ENCODE measurements at places on chromosomes 13 and 19.

DNA sequence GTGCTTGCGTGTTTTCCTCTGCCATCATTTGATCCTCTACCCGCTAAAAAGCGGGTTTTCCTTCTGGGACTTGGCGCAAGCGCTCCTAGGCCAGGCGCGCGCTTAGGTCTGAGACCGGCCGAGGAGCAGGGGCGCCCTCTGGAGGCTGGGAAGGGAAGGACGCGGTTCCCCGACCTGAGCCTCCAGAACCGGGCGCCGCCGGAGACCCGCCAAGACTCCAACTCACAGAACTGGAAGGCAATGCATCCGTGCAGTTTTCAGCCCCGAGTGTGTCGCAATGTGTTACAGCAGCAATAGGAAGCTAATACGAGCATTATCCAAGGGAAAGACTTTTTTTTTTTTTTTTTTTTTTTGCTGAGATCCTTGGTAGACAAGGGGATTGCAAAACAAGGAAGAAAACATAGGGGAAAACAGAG is 190.9 kb downstream of the COL4A1 start:
- peak; percentile 5 for DNase-seq

DNA sequence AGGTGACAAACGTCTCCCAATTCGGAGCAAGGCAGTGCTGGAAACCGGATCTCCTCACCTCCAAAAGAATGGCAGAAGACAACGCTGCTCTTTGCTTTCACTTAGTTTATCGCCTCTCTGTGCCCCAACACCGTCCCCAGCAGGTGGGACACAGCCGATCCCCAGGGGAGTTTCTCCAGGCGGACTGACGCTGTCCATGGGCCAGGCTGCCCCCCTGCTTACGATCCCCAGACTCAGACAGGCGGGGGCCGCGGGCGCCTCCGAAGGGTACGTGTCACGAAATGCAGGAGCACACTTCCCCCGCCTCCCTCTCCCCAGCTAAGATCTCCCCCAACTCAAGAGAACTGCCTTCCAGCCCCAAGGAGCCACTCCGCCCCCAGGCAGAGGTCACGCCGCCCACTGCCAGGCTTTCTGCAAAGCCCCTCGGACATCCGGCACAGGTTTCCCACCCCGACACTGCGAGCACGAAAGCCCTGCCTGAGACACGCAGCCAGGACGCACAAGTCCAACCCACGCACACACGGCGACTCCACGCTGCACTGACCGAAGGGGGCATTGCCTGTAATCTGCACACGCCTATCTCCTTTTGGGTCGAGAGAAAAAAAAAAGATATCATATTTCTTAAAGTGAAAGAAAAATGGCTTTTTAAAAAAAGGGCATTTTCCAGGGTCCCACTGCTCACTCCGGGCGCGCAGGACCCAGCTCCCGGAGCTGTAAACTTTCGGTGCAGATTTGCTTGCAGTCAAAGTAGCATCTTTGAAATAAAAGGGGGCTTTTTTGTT is 2.0 kb downstream of the SPRY2 start:
- DNase-seq, result no peak

DNA sequence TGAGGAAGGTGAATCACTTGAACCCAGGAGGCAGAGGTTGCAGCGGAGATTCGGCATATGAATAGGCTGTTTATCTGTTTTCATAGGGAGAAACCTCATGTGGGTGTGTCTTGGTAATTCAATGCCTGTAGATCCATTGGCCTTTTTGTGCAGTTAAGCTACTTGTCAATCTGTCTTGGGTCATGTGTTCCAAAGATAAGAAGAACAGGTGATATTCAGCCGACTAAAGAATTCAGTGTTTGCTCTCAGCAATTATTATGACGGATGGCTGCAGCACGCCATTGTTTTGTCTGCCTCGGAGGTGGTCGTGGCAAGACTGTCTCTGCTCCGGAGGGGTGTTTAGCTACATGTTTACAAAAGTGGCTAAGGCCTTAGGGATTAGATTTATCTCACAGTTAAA is 573.0 kb upstream of the PCDH9 start:
- DNase-seq, result no peak

DNA sequence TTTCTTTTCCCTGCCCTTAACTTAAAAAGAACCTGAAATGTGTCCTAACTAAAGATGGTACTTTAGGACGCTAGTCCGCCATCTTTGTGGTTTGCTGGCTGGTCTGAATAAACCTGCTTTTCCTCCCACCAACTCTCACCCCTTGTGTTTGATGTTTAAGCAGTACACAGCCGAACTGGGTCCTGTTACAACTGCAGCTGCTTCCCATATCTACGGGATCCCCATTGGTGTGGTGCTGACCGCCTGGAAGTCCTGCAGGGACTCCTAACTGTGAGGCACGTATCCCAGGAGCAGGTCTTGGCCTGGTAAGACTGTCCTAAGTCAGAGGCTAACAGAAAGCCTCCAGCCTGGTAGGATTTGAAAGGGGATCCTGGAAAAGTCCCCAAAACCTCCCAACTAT is 40.9 kb upstream of the VSTM2B start:
- no peak for DNase-seq

DNA sequence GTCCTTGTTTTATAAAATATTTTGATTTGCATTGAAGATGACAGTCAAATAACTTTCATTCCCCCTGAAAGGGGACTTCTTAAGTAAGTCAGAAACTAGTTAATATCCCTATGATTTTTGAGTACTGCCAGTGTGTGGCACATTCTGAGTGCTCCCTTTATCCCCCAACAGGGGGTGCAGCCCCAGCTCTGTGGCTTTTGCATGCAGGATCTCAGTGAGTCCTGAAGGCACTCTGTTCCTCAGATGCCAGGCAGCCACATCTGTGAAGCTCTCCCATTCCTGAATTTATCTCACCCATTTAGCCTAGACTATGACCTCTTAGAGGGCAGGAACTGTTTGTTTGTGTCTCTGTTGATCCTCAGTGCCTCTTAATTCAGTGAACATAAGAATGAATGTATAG is 123.1 kb downstream of the CDK8 start:
- no peak for DNase-seq

GRCh38 chr13:20799726-20800416 is 26.1 kb upstream of the EEF1AKMT1 start:
- DNase-seq, result no peak

DNA sequence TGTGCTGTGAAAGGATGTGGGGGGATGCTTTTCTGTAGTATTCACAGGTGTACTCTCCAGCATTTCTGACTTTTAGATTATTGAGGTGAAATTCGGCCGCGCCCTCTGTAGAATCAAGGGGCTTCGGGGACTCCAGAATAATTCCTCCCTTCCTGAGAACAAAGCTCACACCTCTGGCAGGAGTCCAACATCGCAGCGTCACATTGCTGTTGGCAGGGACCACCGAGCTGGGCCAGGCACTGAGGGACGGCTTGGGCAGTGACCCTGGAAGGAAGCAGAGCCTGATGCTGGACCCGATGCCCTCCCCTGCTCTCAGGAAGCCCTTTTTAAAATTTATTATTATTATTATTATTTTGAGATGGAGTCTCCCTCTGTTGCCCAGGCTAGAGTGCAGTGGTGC is 6.3 kb downstream of the TARM1 start:
- DNase-seq, result no peak

- no peak for DNase-seq
Observed at GRCh38 chr19:29666578-29667386, 1.5 kb downstream of the PLEKHF1 start.

DNA sequence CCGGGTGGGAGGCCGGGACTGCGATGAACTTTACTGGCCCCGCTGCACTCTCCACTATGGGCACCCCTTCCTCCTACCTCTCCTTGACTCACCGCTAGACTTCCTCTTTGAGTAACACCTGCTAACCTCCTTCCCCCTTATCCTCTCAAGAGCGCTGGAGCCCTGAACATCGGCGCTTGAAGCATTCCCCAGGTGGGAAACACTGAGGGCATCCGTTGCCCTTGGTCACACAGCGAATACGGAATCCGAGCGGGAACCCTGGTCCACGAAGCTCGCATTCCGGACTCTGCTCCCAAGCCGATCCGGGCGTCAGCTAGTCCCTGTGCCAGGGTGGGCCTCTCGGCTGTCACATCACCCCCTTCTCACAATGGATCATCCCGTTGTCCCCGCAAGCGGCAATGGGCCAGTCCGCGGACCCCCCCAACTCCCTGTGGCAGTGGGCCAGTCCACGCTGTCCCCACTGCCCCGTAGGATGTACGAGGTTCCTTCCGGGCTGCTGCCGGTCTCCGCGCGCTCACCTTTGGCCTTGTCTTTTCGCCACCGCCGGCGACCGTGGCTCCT is 4.2 kb downstream of the LIPE start:
- peak; percentile 44 for DNase-seq

DNA sequence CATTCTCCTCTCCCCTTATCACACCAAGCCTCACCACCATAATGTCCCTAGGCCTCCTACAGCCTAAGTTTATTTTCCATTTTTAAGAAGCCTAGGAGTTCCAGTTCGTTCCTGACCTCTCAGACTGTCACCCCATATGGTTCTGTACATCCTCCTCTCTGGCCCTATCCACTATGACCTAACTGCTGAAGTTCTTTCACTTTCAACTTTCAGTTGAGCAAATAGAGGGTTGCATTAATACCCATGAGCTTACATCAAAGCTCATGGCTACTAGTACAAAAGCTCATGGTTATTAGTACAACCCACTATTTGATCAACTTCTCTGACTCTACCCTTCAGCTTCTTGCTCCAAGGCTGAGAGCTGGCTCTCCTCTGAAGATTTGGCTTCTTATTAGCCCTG is 72.9 kb downstream of the FGF14 start:
- DNase-seq, result no peak

- DNase-seq, result no peak
Observed at GRCh38 chr13:52955472-52955874, 73.1 kb upstream of the OLFM4 start.

GRCh38 chr19:6064336-6065073 is 45.8 kb downstream of the RFX2 start:
- DNase-seq, result no peak

DNA sequence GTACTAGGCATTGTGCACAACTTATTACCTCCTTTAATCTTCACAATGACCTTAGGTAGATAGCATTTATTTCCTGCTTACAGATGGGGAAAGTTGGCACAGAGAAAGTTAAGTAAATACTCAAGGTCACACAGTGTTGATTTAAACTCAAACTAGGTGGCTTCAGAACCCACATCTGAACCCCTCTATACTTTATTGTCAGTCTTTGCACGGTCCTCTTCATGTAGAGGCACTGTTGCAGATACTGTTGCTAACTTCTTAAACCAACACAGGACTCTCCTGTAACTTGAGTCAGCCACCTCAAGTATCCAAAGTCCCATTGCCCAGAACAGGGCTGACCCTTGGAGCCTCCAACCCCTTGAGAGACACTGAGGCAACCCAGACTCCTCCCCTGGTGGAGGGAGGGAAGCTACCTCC is 48.8 kb downstream of the FRY start:
- no peak for DNase-seq

DNA sequence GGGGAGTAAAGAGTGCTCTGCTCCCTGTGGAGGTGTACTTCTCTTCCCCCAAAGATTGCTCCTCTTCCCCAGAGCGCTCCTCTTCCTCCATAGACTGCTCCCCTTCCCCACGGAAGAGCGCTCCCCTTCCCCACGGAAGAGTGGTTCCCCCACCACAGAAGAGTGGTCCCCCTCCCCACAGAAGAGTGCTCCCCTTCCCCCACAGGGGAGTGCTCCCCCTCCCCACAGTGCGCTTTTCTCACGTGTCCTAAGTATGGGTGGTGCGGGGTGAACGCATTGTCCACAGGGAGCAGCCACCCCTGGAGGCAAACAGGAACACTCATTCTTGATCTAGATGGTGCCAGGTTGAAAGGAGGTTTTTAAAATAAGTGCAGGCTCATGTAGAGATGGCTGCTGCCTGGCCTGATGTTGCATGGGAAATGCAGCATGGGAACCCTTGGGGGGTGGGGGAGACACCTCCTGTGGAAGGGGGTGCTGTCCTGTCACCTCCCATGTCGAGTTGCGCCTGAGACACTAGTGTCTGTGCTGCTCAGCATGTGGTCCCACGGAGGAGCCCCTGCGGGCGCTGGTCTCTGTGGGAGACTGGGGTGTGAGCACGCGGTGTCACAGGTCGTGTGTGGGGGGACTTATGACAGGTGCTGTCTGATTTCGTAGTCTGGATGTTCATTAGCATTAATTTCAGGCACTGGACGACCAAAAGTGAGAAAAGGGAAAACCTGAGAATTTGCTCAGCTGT is 52.2 kb downstream of the ATP11A start:
- DNase-seq, result no peak

DNA sequence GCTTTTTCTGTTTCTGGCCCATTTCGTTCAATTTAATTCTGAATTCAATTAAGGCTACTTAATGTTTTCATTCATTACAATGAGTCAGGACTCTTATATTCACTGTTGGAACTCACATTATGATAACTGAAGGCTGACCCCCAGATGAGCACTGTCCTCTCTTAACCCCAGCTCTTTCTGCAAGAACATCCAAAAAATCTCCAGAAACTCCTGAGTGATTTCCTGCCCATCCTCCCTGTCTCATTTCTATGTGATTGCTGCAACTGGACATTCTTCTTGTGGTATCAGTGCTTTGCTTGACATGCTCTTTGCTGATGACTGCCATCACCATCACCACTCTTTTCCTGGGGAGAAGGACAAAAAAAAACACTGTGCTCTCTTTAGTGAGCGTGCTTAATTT is 240.3 kb downstream of the SPRY2 start:
- DNase-seq, result no peak

- DNase-seq, result no peak
Observed at GRCh38 chr13:110272227-110272626, 34.7 kb downstream of the COL4A1 start.

DNA sequence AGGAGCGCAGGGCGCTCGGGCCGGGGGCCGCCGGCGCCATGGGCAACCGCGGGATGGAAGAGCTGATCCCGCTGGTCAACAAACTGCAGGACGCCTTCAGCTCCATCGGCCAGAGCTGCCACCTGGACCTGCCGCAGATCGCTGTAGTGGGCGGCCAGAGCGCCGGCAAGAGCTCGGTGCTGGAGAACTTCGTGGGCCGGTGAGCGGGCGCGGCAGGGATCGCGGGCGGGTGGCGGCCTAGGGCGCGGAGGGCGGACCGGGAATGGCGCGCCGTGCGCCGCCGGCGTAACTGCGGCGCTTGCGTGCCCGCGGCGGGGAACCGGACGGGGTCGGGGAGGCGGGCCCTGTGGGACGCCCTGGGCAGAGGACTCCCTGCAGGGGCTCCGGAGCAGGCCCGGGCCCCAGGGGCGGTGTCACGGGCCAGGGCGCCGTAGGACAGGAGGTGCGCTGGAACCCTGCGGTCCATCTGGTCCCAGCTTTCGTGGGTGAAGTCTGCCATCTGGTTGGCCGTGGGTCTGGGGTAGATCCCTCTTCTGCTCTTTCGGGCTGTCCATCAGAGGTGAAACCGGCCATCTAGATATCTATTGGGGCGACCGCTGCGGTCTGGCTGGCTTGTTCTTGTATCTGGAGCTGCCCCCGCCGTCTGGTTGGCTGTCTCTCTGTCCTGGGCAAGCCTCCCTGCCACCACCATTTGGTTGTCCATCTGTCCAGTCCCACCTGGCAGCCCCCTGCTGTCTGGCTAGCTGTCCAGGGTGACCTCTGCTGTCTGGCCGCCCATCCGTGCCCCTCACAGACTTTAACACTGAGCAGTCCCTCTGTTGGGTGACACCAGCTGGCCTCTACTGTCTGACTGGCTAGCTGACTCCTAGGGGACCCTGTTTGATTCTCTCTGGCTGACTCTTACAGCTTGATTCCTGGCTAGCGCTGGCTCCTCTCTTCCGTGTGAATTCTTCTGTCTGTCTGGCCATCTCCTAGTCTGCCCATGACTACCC is 622 bp downstream of the DNM2 start:
- DNase-seq, result peak; percentile 41

- DNase-seq, result no peak
Observed at GRCh38 chr13:79749566-79749965, 268.6 kb downstream of the NDFIP2 start.

GRCh38 chr13:35449821-35450220 is 26.7 kb downstream of the MAB21L1 start:
- no peak for DNase-seq
